ENCODE measurements at places on chromosomes 1 and 21.

- DNase-seq = no peak
Observed at GRCh38 chr21:42088148-42088547, 17.0 kb downstream of the UMODL1 start.

DNA sequence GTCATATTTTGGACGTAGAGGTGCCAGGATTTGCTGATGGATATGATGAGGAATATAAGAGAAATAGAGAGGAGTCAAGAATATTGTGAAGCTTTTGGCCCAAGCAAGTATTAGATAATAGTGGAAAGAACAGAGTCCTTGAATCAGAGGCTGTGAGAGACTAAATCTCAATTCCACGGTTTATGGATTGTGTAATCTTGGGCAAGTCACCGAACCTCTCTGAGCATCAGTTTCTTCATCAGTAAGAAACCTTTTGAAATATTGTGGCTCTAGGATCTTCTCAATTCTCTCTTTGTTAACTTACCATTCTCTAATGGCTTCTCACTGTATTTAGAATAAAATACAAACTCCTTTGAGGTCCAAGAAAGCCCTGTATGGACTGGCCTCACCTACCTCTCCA lies 77.6 kb downstream of the RPS6KA1 start:
- no peak for DNase-seq

GRCh38 chr1:8889925-8890785 lies 11.7 kb upstream of the ENO1 start:
- DNase-seq = no peak

GRCh38 chr1:36128126-36128904 lies 3.3 kb upstream of the COL8A2 start:
- no peak for DNase-seq

DNA sequence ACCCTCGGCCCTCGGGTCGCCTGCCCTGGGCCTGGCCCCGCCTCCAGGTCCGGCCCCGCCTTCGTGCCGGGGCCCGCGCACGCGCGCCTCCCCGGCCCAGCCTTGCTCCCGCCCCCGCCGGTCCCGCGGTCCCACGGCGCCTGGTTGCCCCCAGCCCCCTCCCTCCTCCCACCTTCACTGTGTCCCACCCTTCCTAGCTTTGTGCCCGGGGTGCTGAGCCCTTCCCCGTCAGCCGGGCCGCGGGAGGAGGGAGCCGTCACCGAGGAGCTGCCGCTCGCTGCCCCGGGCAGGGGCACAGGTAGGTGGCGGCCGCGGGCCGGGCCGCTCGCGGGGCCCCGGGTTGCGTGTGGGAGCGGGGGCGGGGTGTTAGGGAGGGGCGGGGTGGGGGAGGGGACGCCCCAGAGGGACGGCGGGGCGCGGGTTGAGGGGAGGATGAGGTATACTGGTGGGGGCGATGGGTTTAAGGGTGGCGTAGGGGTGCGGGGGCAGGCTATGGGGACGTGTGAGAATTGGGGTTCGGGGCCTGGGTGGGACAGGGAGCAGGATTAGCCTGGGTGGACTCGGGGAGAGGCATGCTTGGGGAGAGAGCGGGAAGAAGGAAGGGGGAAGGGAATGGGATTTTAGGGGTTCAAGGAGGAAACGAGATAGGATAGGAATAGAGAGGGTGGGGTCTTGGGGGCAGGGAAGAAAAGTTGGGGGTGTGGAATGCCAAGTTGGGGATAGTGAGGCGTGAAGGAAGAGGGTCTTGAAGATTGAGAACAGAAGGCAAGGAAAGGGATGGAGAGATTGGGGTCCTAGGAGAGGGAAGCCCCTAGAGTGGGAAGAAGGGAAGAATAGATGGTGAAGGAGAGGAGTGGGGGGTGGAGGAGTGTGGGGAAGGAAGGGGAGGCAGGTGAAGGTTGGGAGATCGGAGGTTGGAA lies at the start of gene LRRC42:
Gene LRRC42 (plus strand): TSS at position 99 of the 920 bp plus-strand sequence. CDS start 5,650 bp downstream, outside the sequence.
- DNase-seq = no peak

GRCh38 chr1:147225193-147225730 lies at the start of gene FMO5:
FMO5 (minus strand) TSS chr1:147225339; CDS start chr1:147225029, 310 bp downstream.
- peak; percentile 11 for DNase-seq

DNA sequence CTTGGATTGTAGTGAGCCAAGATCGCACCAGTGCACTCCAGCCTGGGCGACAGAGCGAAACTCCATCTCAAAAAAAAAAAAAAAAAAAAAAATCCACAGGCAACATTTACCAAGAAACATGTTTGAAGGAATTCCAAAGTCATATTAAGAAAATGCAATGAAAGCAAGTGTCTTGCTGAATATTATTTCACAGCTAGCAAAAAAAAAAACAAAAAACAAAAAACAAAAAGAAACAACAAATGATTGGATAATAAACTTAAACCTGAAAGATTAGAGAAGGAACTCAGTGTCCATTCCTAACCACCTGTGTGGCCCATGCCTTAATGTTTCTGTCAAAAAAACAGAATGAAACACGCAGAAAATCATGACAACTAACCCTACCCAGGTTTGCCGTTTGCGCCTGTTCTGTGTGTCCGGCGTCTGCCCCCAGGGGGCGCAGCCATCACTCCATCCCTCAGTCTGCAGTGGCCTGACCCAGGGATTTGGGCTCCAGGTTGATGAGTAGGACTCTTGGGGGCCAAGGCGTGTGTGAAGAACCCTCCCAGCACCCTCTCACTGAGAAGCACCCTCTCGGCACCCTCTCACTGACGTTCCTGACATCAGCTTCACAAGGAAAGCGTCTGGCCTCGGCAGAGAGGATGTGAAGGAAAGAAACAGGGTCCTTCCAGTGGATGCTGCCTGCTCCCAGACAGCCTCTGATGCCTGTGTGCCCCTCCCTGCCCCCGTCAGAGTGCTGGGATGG lies 19.2 kb upstream of the PTTG1IP start:
- peak; percentile 72 for DNase-seq

GRCh38 chr21:44845418-44846223 lies 27.8 kb upstream of the SUMO3 start:
- DNase-seq = no peak

- DNase-seq = no peak
Observed at GRCh38 chr1:237124856-237125462, 83.0 kb downstream of the RYR2 start.

- DNase-seq = no peak
Observed at GRCh38 chr1:236568285-236568894, 35.9 kb downstream of the HEATR1 start.

DNA sequence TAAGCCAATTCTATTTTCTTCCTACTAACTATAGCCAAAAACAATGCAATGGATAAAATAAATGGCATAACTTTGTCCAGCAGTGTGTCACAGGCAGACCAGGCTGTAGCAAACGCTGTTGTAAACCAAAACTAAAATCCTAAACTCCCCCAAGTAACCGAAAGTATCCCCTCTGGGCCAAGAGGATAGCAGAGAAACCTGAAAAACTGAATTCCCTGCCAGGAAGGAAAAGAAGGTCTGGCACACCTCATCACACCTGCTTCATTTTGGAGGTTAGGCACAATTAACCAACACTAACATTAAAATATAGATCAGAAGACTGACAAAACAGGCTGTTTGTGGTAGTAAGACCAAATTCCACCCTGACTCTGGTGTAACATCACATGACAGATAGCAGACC lies 356.8 kb upstream of the C1orf87 start:
- no peak for DNase-seq

DNA sequence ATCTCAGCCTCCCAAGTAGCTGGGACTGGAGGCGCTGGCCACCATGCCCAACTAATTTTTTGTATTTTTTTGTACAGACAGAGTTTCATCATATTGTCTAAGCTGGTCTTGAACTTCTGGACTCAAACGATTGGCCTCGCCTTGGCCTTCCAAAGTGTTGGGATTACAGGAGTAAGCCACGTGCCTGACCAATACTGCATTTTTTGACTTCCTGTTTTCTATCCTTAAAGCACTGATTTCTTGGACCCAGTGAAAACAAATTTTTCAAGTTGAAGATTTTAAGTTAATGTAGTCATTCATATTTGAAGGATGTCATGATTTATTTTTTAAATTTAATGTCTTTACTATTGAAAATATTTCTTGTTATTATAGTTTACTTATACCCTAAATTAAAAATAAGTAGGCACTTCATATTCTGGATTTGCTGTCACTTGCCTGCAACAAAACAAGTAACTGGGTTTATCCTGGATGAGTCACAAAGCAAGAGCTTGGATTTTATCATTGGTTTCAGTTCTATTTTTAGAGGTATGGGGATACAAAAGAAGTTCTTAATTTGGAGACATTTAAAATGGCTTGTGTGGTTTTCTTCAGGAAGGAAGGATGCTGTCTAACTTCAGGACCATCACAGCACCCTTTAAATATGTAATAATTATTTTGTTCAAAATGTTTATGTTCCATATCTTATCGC lies 2.2 kb upstream of the VPS45 start:
- no peak for DNase-seq

- DNase-seq = no peak
Observed at GRCh38 chr1:72954943-72955342, 672.6 kb upstream of the NEGR1 start.

- no peak for DNase-seq
Observed at GRCh38 chr1:111563619-111564018, 56.0 kb upstream of the RAP1A start.

GRCh38 chr1:96588416-96588995 lies 133.1 kb upstream of the PTBP2 start:
- no peak for DNase-seq

DNA sequence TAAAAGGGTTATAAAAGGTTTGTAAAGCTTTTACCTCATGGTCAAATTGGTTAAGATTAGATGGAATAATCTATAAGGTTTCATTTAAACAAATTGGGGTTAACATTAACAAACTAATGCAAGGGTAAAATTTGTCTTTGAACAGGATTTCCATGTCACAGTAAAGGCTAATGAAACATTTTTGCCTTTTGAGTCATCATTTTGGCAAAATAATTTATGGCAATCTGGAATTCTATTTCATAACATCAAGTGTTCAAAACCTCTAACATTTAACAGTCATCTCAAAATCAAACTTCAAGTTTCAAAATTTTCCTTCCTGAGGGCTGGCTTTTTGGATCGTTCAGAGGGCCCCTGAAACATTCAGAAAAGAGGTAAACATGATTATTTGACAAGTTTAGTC lies 6.6 kb upstream of the CD46 start:
- DNase-seq = no peak

DNA sequence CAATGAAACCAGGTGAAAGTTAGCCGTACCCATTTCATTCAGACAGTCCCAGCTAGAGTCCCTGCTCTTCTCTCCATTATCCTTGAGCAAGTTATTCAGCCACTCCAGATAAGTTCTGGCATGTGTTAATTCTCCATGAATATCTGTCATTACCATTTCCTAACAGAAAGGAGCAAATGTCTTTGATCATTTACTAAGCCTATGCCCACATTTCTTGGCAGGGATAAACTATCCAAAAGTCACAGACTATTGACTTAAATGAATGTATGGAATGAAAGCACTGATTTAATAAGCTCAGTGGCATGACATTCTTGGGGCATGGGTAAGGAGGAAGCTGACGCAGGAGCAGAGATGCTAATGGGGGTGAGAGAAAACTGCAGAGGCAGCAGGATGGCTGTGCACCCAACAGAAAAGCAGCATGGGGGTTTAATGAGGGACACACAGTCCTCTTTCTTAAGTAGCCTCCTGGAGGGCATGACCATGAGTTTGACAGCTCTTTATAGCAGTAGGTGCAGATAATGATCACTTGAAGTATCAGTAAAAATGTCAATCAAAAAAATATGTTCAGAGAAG lies 17.6 kb upstream of the DHCR24 start:
- DNase-seq = no peak

DNA sequence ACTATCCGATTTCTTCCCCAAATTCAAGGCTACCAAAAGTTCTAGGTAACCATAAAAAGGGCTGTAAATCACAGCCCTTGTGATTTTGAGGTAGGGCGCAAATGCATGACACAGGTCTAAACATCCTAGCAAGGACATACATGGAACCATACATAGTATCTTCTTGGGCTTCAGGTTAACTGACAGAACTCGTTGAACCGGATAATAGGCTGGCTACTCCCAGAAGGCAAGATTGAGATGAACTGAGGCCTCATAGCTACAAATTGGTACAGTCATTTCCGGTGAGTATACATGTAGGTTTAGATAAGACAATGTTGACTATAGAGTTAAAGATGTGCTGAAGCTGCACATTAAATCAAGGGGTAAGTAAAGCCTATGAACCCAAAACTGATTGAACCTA lies 27.3 kb upstream of the TP53BP2 start:
- no peak for DNase-seq

GRCh38 chr1:94014635-94015488 lies 105.6 kb upstream of the GCLM start:
- no peak for DNase-seq

DNA sequence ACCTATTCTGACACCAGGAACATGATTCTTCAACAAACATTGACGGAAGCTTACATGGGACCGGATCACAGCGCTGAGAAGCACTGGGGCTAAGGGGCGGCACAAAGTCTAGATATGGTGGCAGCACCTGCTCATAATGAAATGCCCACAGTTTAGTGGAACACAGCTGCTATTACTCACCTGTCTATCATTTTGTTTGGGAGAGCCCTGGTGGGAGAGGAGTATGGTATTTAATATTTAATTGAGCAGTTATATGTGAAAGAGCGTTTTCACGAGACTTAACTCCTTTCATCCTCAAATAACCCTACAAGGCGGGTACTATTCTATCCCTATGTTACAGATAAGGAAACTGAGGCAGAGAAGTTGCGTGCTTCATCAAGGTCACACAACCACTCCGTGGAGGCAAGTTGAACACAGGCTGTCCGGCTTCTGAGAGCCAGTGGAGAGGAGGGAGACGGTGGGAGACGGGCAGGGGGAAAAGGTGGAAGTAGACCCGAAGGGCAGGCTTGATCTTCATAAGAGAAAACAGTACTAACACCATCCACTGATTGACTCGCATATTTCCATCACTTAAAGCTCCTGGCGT lies 790 bp upstream of the TSNAX start:
- no peak for DNase-seq

GRCh38 chr21:15014221-15014620 lies 50.6 kb downstream of the NRIP1 start:
- DNase-seq = no peak

GRCh38 chr1:227372726-227373130 lies 54.4 kb upstream of the CDC42BPA start:
- DNase-seq = no peak

DNA sequence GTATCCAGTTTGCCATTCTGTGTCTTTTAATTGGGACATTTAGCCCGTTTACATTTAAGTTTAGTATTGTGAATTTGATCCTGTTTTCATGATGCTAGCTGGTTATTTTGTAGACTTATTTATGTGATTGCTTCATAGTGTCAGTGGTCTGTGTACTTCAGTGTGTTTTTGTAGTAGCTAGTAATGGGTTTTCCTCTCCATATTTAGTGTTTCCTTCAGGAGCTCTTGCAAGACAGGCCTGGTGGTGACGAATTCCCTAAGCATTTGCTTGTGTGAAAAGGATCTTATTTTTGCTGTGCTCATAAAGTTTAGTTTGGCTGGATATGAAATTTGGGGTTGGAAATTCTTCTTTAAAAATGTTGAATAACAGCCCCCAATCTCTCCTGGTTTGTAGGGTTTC lies 69.2 kb upstream of the PDC start:
- no peak for DNase-seq

GRCh38 chr1:108345776-108346531 lies 102.1 kb upstream of the NBPF4 start:
- no peak for DNase-seq

- DNase-seq = no peak
Observed at GRCh38 chr1:95730986-95731385, 497.0 kb downstream of the RWDD3 start.

- DNase-seq = no peak
Observed at GRCh38 chr1:66246351-66247269, 287.3 kb upstream of the SGIP1 start.
